ENCODE measurements at places on chromosomes 3 and 15. TPM values are rescaled to one million over a fixed set of nuclear protein-coding genes. Genes with fewer than 3 reads are reported as not detected.

GRCh38 chr15:33670567-33670966 lies 297.7 kb upstream of the CHRM5 start:
- no peak overlapping the region for H3K4me3 ChIP-seq
- H3K27ac ChIP-seq = no peak overlapping the region
- H3K4me1 ChIP-seq = no peaks in the 10 kb centered on the region
- H3K27me3 ChIP-seq = peaks cover 3% of the 10 kb centered on the region
- H3K36me3 ChIP-seq = no peaks in the 10 kb centered on the region

DNA sequence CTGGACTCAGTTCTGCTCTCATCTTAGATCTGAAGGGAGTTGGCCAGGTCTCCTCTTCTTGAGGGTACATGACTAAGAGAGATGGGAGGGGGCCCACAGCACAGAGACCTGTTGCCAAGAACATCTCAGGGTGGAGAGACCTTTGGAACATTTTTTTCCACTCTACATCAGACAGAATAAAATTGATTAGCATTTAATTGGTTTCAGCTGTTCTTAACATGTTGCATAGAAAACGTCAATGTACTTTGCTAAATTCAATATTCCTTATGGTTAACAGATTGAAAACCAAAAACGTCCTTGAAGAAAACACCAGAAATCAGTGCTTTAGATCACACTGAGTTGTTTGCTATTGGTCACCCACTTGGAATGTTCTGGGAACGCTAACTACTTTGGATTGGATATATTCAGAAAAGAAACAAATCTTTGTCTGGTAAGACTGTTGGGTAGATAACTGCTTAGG lies 36.4 kb upstream of the FSTL1 start:
- DNase-seq = no peak
- H3K36me3 ChIP-seq = no peaks in the 10 kb centered on the region
- no peak overlapping the region for H3K4me3 ChIP-seq
- H3K27me3 ChIP-seq = no peaks in the 10 kb centered on the region

POLR2H gene
- 63.2 TPM for total RNA-seq

DNA sequence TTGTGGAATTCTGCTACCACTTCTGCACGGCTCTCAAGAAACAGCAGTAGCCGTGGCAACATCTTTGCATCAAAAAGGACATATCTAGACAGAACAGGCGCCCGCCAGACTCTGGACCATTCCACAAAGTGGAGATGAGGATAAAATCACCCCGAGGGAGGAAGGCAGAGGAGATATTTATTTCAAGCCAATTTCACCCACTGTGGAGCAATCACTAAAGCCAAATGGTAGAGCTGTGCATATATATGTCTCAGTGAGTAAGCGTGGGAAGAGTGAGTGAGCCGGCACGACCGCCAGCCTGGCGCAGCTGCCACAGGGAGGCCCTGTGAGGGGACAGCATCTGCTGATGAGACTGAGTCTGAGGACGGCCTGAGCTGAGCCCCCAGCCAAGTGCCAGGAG lies 111.3 kb downstream of the MEGF11 start:
- H3K4me3 ChIP-seq = no peak overlapping the region
- no peak for DNase-seq
- no peaks in the 10 kb centered on the region for H3K27me3 ChIP-seq
- H3K4me1 ChIP-seq = no peaks in the 10 kb centered on the region
- H3K27ac ChIP-seq = no peak overlapping the region

GRCh38 chr3:79310016-79310415 lies 457.8 kb downstream of the ROBO1 start:
- H3K4me1 ChIP-seq = no peaks in the 10 kb centered on the region
- H3K4me3 ChIP-seq = no peak overlapping the region
- no peak overlapping the region for H3K27ac ChIP-seq
- no peaks in the 10 kb centered on the region for H3K27me3 ChIP-seq

DNA sequence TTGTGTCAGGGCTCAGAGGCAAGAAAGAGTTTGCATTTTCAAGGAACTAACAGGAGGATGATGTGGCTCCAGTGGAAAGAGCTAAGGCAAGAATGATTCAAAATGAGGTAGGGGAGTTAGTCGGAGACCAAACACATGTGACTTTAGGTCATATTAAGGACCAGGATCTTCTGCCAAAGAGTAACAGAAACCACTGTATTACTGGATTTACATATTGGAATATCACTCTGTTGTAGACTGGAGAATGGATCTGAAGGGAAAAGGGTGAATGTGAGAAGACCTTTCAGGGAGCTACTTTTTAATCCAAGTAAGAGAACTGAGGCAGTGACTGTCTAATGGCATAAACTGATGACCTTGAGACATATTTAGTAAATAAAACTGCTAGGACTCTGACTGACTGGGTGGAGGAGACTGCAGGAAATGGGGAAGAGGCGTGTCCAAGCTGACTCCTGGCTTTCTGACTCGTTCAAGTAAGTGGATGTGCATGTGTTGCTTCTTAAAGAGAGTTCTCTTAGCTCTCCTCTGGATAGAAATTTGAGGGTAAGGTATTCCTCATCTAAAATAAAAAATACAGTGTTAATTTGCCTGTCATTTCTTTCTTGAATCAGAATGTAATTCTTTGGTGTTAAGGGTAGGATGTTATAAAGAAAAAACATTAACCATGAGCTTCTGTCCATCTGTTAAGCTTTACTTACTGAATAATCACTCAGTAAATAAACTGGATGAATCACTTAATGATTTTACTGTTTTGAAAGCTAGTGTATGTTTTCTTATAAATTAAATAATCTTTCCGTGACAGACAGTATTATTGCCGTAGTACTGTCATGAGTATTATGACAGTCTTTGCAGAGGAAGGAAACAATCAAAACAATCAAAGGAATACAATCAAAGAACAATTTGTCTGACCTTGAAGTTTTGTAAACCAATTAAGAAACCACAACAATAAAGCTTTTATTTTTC lies 58.3 kb upstream of the CFAP20DC start:
- H3K36me3 ChIP-seq = no peaks in the 10 kb centered on the region
- H3K4me3 ChIP-seq = no peak overlapping the region
- no peak overlapping the region for H3K27ac ChIP-seq
- H3K4me1 ChIP-seq = no peaks in the 10 kb centered on the region
- H3K27me3 ChIP-seq = no peaks in the 10 kb centered on the region
